ENCODE measurements at places on chromosomes 4 and X. TPM values are rescaled to one million over a fixed set of nuclear protein-coding genes. Genes with fewer than 3 reads are reported as not detected.

NR0B1 gene
- total RNA-seq, result not detected

HEPH gene
- total RNA-seq, result 65.2 TPM

MAGEB1 gene
- not detected for total RNA-seq

CXorf58 gene
- not detected for total RNA-seq

SLC38A5 gene
- total RNA-seq, result 9.1 TPM

TMPRSS11F gene
- not detected for total RNA-seq

FABP2 gene
- 406 TPM for total RNA-seq

DNA sequence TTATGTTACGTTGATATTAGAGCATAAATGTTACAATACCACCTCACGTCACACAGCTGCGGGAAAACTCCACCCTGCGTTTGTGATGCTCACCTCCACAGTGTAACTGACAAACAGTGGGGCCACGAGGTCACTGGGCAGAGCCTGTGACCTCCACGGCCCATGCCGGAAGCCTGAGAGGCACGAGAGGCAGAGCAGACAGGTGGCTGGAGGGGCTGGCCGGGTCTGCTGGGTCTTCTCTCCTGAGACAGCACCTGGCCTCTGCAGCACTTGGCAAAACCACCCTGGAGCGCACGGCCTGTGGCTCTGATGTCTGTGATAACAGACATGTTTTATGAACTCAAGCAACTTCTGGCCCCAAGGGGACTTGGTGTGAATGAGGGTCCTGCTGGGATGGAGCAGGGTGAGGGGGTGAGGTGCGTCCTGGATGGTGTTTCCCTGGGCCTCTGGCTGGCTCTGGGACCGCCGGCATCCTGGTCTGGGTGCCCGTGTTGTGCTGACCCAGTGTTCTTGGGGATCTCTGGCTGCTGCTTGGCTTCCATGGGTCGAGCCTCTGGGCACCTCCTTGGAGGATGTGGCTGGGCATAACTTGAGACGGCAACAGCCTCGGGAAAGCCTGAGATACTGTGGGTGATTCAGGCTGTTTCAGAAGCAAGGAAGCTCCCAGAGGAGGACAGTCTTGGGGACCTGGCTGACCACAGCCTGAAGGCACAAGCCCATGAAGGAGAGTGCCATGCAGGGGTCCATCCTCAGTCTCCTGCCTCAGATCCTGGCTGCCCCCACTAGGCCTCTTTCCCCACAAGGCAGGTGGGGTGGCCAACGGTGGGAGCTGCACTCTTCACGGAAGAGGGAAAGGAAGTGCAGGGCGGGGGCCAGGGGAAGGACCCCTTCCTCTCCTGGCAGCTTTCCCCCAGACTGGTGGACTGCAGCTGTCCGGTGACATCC is 19.7 kb downstream of the RNF212 start:
- no peak for DNase-seq

DNA sequence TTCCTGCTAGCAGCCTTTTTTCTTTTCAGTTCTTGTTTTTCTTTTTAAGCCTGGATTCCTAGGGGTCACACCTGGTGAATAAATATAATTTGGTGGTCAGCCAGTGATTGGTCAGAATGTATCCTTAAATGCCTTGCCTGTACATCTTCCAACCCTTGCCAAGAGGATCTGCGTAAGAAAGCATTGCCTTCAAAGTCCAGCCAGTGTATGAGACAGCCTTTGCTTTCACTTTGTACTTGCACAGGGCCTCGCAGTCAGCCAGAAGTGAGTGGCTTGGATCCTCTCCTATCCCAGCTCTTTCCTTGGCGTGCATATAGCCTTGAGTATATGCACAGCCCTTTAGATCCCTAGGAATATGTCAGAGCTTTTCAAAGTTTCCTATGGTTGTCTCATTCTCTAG is 22.2 kb downstream of the KANTR start:
- DNase-seq, result no peak

DNA sequence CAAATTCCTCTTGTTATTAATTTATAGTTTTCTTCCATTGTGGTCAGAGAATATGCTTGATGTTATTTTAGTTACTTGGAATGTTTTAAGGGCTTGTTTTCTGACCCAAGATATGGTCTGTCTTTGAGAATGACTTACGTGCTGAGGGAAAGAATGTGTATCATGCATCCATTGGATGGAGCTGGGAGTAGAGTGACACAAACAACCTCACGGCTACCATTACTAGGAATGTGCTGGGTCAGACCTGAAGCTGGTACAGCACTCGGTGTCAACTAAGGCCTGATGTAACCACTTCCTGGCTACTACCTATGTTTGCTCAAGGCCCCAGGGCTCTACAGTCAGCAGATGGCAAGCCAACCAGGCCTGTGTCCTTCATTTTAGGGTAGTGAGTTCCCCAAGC is 257.8 kb downstream of the FAT4 start:
- DNase-seq, result no peak

DNA sequence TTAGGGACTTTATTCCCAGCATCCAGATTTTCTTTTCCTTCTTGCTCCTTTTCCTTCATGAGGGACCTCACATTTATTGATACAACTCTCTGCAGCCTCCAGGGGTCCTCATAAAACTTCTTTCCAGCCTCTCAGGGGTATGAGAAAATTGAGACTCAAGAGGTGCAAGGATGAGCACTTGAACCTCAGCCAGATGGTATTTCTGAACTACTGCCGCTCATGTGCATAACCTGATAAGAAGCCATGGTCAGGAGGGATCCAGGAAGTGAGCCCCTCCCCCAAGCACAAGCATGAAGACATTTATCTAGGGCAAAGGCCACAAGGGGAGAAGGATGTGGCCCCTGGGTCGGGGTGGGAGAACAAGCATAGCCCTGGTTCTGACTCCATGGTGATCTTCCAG is 73.3 kb downstream of the TSPAN7 start:
- no peak for DNase-seq

DNA sequence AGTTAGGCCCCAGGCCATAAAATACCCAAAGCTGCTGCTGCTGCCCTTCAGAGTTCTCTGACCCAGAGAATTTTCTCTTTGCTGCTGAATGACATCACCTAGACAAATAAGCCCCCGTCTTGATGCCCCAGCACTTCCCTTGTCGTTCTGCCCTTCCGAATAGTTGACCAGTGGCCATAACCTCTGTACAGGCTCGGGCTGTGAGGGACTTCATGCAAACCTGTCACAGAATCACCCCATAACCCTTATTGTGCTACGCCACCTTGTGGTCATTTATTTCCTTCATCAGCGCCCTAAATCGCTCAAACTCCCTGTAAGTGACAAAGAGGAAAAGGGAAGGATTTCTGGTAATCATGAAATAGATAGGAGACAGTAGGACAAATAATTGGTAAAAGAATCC is 18.8 kb downstream of the SPACA5 start:
- peak; percentile 75 for DNase-seq

DNA sequence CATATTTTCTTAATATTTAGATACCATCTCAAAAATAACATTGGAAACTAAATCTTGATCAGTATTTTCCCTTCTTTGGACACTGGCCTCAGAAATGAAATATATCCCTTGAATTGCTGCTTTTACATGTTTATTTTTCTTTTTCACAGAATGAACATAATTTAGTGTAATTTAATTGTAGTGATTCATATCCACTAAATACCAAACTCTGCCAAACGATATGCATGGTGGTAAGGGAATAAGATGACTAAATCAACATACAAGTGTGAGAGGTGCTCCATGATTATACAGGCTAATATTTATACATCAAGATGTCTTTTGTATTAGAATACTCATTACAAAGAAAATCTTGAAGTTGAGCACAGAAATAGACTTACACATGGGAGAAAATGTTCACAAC is 216.8 kb upstream of the PACRGL start:
- DNase-seq, result no peak

- no peak for DNase-seq
Observed at GRCh38 chr4:186719925-186720694, 3.5 kb downstream of the FAT1 start.

DNA sequence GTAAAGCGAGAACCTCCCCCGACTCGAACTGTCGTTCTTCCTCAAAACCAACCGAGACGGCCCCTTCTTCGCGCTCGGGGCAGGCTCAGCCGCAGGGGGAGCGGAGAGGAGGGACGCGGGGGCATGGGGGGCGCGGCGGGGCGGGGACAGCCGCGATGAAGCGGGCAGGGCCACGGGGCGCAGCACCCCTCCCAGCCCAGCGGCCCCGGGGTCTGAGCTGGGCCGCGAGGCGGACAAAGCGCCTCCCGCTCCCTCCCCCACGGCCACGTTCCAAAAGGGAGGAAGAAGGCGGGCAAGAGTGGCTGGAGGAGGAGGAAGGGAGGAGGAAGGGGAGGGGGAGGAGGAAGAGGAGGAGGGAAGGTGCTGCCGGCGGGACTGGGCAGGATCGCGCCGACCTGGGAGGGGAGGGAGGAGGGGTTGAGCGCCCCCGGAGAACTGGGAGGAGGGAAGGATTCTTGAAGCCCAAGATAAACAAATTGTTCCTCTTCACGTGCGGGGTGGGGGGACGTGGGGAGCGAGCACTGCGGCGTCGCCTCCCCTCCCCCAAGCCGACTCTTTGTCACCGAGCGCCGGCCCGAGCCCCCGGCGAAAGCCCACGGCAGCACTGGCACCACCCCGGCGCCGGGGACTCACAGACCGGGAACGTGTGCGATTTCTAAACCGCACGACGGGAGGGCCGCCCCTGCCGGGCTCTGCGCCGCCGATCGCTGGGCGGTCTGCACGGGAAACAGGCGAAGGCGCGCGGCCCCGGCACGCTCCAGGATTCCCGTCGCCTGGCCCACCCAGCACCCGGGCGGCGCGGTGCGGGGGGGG is 2.9 kb downstream of the MAML3 start:
- DNase-seq, result peak; percentile 89

DNA sequence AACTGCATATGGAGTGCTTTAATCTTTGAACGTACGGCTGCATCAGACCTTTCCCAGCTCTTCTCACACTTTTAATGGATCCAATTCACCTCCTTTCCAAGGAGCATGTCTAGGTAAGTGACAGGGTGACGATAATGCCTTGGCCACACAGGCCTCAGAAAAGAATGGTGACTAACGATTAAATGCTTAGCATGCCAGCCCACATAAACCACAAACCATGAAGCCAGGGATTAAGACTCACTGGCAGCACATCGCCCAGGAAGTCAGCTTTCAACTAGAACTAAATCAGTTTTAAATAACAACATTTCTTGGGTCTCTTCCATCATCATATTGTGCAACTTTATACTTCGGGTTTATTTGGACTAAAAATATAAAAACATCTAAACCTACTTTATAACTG is 28.7 kb downstream of the INPP4B start:
- no peak for DNase-seq

DNA sequence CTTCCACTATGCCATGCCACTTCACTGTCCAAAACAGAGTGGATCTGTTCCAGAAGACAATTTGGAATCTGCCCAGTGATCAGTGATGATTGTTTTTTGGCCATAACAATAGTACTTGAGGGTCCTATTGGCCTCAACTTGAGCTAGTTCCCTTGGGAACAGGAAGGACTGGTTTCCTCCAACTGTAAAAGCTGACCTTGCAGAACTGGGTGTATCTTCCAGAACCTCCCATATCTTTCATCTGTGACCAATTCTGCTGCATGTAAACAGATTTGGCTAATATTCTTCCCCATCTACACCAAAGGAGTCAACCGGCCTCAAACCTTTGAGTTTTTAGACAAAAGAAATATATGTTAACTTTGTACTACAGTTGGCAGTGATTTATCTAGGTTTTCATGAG is 165.1 kb upstream of the TRPC5 start:
- DNase-seq, result no peak

DNA sequence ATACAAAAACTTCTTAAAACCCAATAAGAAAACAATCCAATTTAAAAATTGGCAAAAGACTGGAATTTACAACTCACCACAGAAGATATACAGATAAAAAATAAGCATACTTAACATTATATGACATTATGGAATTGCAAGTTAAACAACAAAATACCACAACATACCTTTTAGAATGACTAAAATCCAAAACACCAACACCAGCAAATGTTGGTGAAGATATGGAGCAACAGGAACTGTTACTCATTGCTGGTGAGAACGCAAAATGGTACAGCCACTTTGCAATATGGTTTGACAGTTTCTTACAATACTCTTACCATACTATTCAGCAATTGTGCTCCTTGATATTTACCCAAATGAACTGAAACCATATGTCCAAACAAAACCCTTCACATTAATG is 112.4 kb downstream of the ADGRL3 start:
- no peak for DNase-seq

DNA sequence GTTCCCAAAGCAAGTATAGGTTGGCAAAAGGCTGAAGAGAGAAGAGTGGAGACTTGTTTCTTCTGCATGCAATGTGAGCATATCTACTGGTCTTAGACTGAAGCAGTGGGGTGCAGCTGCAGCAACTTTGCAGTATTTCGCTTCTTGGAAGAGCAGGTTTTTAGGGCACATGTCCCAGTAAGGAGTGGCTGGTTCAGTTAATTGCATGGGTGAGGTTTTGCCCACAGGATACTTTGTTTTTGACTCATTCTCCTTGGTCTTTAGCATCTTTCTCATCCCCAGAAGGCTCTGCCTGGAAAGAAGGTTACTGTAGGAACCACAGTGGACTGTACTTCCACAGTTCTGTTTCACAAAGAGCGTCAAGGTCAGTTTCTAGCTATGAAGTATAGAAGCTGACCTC is 68.0 kb upstream of the NR3C2 start:
- no peak for DNase-seq

GRCh38 chr4:117640836-117641235 is 393.4 kb upstream of the NDST3 start:
- no peak for DNase-seq

DNA sequence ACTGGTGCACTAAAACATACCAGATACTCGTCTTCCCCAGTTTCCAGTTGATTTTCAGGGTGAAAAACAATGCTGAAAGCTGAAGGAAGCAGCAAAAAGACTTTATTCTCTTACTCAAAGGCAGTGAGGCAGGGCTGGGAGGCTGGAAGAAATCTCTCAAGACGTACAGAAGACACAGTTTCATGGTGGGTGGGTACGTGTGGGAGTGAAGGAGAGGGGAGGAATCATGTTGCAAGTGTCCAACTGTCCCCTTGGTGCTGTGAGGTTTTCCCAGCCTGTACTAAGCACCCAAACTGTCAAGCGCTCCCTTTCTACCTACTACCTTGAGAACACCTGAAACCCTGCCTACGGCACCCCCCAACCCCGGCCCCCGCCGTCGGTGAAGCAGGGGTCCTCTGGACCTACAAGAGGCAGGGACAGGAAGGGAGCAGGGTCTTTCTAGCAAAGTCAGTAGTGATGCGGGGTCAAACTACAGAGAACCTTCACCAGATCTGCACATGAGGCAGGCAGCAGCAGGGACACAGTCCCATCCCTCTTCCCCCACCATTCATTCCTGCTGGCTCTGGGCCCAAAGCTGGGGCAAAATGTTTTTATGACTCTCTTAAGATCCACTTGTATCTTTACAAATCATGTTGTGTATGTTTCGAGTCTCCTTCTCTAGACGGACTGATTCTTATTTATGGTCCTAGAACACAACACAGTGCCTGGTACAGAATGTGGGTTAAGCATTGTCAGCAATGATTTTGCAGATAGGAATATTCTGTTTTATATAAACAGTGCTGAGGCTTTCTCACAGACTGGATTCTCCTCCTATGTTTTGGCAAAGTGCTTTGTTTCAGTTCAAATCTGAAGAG is 2.4 kb upstream of the SETD7 start:
- no peak for DNase-seq

DNA sequence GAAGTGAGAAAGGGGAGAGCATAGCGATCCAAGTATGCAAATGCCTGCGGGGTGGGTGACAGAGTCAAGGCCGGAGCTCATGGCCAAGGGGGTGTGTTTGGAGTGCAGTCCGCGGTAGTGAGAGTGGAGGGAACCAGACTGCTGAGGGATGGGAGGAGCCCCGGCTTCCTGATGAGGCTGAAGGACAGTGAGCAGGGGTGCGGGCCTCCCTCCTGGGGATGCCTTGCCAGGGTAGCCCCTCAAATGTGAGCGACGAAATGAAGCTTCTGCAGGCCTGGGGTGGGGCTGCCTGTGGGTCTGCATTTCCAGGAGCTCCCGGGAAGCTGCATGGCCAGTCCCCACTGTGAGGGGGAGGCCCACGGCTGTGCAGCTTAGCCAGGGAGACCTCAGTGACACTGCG is 45.0 kb downstream of the PSAPL1 start:
- no peak for DNase-seq
